GM12865 (cell line): ENCODE measurements at places on chromosomes 4 and X.

DNA sequence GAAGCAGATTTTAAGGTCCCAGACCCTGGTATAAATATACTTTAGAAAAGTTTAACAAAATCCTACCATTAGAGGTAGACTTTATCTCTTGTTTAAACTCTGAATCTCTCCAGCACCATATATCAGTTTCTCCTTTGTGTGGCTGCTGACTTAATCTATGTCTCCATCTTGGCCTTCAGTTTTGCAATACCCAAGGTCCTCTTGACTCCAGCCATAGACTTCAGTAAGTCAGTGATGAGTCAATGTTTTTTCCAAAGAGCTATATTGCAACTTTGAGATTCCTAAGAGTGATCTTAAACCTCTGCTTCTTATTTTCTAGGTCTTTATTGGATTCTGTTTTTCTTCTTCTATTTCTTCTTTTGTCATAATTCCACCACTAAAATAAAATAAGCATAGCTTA lies 50.8 kb upstream of the ADGRL3 start:
- DNase-seq = no peak

DNA sequence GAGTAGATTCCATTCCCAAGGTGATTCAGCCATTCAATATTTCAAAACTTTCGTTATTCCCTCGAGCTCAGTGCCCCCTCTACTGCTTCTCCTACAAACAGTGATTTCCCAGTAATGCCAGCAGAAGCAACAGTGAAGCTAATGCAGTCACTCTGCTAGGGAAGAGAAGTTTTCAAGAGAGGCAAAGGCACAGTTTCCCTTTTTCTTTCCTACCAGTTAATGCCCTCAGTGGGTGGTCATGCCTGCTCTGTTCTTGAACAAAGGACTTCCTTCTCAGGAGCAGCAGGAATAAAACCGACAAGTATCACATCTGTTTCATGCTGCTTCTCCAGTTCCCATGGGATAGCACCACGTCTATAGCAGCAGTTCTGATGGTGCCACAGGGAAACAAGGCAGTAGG lies 317.2 kb downstream of the TENM3 start:
- no peak for DNase-seq

- DNase-seq = no peak
Observed at GRCh38 chr4:8915201-8916200, 43.9 kb upstream of the HMX1 start.

- peak; percentile 53 for DNase-seq
Observed at GRCh38 chr4:185265942-185266341, 56.5 kb downstream of the SNX25 start.

GRCh38 chr4:90614371-90614770 lies 487.2 kb downstream of the CCSER1 start:
- no peak for DNase-seq

DNA sequence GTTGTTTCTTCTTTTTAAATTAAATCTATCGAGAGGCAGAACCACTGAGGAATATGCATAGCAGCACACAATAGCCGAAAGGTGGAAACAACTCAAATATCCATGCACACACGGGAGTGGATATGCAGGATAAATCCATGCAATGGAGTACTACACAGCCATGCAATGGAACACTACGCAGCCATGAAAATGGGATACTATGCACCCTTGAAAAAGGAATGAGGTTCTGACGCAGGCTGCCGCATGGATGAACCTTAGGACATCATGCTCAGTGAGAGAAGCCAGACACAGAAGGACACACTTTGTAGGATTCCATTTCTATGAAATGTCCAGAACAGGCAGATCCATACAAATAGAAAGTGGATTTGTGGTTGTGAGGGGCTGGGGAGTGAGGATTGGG lies 18.4 kb upstream of the P2RY8 start:
- DNase-seq = no peak

DNA sequence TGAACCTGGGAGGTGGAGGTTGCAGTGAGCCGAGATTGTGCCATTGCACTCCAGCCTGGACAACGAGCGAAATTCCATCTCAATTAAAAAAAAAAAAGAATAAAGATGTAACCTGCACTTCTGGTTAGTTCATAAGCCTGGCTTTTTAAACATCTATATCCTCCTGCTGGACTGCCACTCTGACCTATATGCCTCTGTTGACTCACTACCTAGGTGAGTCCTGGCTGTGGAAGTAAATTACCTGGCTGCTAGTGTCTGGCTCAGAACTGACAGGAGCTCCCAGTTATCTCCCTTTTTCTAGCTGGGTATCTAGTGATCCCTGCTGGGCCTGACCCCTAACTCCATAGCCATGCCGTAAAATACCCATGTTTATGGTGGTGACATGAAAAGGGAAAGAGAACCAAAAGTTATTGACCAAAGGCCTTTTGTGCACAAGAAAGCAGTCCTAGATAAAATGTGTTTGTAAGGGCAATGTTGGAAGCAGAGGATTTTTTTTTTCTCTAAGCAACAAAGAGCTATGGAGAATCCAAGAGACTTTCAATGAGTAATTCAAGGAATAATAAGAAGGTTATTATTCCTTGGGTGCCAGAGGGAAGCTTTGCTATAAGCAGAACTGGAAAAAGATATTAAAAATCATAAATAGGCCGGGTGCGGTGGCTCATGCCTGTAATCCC lies 10.4 kb upstream of the G3BP2 start:
- DNase-seq = no peak

GRCh38 chr4:123265443-123265842 lies 131.2 kb upstream of the SPRY1 start:
- no peak for DNase-seq

DNA sequence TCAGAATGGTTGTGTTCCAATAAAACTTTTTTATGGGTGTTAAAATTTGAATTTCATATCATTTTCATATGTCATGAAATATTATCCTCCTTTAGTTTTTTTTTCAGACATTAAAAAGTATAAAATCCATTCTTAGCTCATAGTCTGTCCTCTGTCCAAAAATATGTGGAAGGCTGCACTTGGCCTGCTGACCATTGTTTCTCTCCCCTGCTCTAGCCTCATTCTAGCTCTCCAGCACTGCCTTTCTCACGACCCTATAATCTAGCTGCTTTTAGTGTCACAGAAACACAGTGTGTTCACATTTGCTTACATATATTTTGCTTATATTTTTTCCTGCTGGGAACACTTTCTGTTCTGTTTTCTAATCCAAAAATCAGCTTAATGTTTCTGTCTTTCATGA lies 165.0 kb upstream of the ANK2 start:
- no peak for DNase-seq
